ENCODE measurements at places on chromosomes 1 and 21.
A peak's percentile ranks its signal among the peaks of the same experiment; 100 is the strongest.

DNA sequence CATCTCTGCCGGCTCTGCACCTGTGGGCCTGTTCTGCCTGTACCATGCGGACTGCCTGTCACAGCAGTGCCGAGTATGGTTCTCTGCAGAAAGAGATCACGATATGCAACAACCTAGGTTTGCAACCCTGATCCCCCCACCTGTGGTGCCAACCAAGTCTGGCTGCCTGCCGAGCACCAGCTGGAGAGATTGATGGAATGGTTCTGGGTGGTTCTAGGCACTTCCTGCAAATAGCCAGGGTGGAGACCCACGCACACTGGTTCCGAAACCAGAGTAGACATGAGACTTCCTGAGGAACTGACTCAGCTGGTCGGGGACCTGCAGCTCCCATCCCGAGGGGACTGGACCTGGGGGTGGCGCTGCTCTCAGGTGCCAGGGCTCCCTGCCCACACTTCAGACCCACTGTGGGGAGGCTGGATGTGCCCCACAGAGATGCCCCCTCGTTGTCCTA, 5.4 kb downstream of the TPRG1L start:
- DNase-seq: no peak

- no peak for DNase-seq
These were observed 6.7 kb upstream of the SH2D5 start for GRCh38 chr1:20739225-20739624.

- DNase-seq: no peak
These were observed 84.4 kb downstream of the MACF1 start for GRCh38 chr1:39288735-39289465.

- DNase-seq: no peak
These were observed 6.0 kb downstream of the KRTAP19-7 start for GRCh38 chr21:30555095-30555494.

- no peak for DNase-seq
These were observed 52.2 kb downstream of the SSBP3 start for GRCh38 chr1:54353959-54354358.

DNA sequence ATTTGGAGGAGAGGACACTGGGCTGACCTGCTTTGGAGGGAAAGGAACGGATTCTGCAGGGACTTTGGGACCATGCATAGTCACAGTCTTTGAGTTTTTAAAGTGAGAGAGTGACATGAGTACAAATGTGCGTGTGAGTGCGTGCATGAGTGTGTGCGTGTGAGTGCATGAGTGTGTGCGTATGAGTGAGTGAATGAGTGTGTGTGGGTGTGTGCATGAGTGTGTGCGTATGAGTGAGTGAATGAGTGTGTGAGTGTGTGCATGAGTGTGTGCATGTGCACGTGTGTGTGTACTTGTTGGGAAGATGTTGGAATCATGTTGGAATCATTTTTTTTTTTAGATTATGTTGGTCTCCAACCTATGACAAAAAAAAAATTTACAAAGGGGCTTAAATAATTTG, 70.5 kb downstream of the PAX7 start:
- DNase-seq: no peak

DNA sequence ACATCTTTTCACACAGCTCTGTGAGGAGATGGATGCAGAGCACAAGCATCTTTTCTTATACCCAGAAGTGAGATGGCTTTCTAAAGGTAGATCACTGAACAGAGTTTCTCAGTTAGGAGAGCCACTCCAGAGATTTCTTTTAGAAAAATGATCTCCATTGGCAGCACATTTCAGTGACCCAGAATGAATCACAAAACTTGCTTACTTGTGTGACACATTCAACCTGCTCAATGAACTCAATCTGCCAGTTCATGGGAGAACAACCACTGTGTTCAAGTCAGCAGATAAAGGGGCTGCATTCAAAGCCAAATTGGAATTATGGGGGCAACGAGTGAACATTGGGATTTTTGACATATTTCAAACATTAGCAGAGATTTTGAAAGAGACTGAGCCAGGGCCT, 78.3 kb downstream of the UCHL5 start:
- no peak for DNase-seq

DNA sequence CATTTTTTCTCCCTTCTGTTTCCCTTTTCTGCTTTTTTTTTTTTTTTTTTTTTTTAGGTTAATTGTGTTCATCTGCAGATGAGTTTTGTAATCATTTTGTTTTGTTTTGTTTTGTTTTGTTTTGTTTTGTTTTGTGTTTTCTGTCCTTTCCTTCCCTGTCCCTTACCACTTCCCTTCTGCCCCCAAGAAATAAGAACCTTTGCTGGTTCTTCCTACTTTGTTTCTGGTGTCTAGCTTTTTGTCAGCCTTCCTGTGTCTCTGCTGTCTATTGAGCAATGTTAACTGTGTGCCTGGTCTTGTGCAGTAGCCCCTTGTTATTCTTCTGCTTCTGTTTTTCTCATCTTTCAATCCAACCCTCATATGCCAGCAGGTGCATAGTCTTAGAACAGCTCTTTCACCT, 46.0 kb downstream of the MPZL1 start:
- no peak for DNase-seq

DNA sequence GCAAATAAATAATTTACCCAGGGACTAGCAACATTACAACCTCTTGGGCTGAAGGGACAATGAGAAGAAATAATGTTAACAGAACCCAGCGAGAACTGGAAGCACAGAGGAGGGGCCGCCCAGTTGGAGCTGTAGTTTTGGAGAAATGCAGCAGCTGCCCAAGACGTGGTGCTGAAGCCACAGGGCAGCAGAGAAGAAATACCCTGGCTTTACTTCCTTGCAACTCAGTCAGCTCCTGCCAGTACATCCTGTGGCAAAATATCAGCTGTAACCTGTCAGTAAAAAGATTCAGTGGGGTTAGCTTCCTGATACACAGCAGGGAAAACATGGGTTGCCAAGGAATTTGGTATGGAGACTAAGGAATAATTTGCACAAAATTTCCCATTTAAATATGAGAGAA, 283.6 kb upstream of the USP25 start:
- DNase-seq: peak; percentile 11

GRCh38 chr1:17181781-17182464, 23.0 kb upstream of the PADI1 start:
- peak; percentile 75 for DNase-seq

DNA sequence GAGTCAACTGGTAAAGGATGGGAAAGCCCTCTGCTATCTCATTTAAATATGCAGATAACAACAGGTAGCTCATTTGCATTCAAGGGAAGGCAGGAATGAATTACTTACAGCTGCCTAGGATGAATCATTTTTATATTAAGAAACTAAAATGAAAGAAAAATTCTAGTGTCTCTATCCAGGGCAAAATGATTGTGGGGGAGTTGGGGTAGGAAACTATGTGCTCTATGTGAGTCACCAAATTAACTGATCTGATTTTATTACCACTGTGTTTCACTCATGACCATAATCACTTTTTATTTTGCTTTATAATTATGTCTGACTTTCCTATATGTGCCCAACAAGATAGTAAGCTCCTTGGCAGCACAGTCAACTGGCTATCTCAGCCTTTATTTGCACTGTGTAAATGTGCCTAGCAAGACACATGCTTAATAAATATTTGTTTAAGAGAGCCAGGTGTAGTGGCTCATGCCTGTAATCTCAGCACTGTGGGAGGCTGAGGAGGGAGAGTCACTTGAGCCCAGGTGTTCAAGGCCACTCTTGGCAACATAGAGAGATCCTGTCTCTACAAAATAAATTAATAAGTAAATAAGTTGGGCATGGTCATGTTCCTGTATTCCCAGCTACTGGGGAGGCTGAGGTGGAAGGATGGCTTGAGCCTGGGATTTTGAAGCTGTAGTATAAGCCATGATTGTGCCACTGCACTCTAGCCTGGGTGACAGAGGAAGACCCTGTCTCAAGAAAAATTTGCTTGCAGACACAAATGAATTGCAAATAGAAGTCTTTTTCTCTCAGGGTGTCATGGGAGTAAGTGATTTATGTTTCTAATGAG, 84.1 kb downstream of the SPAG17 start:
- DNase-seq: no peak

DNA sequence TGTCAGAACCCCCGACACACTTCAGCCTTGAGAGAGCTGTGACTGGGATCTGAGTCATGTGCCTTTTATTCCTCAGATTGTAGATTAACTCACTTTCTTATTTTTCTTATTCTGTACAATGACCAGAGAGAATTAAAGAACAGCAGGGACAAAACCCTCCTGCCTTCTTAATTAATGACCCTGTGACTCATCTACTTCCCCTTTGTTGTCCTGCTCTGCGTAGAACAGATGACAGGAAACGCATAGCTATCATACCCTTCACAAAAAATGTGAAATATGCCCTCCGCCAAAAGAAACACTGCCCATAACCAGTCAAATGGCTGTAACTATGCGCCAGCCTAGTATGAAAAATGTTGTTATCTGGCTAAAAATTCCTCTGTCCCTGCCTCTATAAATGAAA, 9.1 kb upstream of the PADI2 start:
- peak; percentile 69 for DNase-seq

- no peak for DNase-seq
These were observed 14.4 kb downstream of the CYP4B1 start for GRCh38 chr1:46812996-46813857.

DNA sequence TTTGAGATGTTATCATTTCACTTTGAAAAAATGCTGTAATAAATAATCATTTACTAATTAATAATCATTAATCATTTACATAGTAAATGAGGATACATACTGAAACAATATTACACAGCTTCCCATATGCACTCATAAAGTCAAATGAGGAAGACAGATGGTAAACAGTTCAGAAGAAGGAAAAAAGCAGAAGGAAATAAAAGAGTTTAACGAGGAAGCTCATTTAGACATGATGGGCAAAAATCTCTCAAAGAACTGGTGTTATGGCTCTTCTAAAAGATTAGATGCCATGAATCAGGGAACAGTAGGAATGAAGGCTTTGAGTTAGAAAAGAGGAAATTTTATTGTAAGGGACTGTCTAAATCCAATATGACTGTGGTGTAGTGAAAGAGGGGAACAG, 347.6 kb downstream of the PTPRC start:
- DNase-seq: peak; percentile 89

DNA sequence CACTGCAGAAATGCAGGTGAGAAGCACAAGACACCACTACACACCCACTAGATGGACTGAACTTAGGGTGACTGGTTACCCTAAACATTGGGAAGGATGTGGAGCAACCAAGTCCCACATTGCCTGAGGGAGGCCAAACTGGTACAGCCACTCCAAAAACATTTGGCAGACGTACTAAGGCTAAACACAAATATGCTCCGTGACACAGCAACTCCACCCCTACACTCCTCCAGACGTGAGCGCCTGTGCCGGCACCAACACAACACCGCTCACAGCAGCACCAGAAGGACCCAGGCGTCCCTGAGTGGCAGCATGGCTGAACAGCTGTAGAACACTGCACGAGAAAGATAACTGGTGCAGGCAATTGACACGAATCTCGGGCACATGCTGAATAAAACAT, 14.7 kb downstream of the PTTG1IP start:
- DNase-seq: no peak

GRCh38 chr1:79532555-79532954, 526.0 kb upstream of the ADGRL4 start:
- DNase-seq: no peak

DNA sequence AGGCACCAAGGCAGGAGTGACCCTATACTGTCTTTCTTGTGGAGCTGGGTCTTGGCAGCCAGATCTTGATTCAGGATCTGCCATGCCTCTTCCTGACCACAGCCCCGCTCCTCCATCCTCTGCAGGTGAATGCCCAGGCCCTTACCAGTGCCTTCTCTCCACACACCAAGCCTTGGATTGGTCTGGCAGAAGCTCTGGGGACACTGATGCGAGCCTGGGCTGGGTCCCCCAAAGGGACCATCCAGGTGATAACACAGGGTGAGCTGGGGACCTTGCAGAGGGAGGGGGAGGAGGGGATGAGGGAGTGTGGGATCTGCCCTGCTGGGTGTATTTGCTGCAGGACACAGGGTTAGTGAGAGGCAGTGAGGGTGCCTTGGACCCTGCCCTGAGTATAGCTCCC, 28.4 kb downstream of the HMGCS2 start:
- DNase-seq: no peak

GRCh38 chr1:116503546-116504307, 67.1 kb downstream of the CD58 start:
- DNase-seq: peak; percentile 28

DNA sequence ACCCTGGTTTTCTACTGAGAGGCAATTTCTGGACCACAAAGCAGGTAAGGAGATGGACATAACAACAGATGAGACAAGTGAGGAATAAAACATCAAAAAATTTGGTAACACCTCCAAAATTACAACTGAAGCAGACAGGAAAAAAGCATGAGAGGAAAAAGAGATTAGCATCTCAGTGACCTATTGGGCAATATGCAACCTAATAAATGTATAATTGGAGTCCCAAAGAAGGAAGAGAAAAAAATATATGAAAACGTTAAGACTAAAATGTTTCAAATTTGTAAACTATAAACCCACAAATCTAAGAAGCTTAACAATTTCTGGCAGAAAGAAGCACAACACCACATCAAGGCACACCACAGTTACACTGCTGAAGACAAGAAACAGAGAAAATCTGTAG, 208.2 kb upstream of the TNR start:
- DNase-seq: no peak

DNA sequence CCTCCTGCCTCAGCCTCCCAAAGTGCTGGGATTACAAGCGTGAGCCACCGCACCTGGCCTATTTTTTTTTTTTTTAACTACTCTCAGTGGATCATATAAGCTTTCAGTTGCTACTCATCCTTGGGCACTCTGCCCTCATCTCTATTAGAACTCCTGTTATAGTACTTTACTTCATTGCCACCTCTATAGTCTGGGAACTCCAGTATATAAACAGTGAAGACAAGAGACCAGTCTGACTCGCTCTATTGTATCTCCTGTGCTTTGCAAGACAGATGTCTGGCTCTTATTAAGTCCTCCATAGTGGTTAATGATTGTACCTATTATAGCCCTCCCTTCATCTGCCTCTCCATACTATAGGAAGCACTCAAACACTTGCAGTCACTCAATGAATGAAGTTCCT, 15.1 kb downstream of the KHDRBS1 start:
- DNase-seq: no peak

DNA sequence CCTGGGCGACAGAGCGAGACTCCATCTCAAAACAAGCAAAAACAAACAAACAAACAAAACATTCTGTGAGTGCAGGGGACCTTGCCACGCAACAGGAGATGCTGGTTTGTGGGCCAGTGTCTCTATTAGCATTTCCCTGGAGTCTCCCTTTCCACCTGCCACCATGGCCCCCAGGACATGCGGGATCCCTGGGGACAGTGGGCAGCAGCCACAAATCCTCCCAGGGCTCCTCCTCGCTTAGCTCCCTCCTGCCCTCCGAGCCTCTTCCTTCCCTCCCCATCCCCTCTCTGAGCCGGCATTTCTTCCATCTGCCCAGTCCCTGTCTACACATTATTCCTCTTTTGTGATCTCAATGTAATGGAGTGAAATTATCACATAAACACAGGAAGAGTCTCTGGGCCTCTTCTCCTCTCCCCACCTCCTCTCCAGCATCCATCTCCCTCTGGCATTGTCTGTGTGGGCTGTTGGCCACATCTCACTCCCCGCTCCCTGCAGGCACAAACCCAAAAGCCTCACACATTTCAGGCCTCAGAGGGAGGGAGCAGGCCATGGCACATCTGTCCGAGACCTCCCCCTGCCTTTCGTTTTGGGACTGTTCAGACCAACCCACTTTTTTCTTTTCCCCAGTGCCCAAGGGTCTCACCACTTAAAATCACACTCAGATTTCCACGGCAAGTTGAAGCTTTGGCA, 144.3 kb downstream of the MIS18A start:
- no peak for DNase-seq

GRCh38 chr21:33931799-33932390, 16.3 kb upstream of the ATP5PO start:
- DNase-seq: peak; percentile 48

GRCh38 chr1:199550199-199551065, 477.1 kb upstream of the NR5A2 start:
- no peak for DNase-seq

Data from KBM-7 (cell line).